ENCODE measurements at places on chromosomes 2 and 18.

DNA sequence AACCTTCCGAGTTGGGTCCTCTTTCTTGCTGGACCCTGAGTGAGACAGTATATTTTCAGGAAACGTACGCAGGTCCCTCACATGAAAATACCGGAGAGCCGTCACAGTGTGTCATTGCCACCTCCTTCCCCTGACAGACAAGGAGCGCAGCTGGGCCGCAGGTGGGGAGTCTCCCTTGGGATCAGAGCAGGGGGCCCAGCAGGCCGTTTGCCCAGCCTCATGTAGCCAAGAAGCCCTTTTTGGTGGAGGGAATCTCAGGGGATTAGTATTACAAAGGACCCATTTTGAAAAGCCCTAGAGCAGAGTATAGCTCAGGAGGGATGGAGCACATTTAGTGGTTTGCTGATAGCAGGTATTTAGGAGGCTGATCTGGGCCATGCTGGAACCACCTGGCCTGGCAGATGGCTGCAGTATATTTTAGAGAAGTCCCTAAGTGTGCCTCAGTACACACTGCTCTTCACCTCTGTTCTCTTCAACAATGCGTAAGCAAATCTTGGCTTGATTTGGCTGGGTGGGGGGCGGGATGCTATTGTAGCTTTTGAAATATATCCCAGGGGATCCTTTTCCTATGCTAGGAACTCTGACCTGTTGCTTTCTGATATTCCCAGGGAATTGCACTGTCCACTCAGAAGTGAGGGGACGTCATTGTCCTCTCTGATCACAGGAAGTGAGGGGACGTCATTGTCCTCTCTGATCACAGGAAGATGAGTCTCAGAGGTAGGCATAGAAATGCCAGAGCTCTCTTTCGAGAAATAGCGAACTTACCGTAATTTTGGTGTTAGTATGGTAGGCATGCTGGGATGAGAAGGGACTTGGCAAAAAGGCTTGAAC, 171.9 kb downstream of the HRH4 start:
- no peak for DNase-seq

DNA sequence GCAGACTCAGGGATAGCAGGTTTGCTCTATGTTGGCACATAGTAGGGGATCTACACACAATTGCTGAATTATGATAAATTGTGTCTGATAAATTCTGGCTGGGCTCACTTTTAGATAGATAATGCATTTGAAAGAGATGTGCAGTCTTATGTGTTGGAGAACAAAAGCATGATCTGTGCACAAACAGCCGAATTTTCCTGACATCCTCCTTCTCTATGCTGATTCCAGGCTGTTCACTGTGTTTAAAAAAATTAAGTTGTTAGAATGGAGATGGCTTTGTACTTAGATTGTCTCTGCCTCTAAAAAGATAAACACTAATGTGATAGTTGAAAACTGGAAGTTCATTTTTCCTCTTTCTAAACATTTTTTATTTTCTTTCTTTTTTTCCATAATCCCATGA, 2.1 kb downstream of the CERS6 start:
- no peak for DNase-seq

- no peak for DNase-seq
These were observed 31.9 kb downstream of the HS1BP3 start for GRCh38 chr2:20618886-20619521.

- DNase-seq, result no peak
These were observed 335.0 kb downstream of the NR4A2 start for GRCh38 chr2:155997538-155997937.

DNA sequence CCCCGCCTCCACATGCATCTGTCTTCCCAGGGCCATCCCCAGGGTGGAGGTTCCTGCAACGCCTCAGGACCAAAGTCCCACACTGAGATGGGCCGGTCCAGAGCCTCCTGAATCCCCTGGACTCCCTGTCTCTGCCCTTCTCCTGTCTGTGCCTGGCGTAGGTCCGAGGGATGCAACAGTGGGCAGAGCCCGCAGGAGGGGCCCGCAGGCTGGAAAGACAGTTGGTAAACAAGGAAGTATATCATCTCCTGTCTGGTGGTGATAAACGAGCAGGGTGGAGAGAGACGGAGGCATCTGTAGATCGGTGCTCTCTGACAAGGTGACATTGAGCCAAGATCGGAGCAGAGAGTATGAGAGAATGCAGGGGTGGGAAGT, 72.6 kb upstream of the RAB6C start:
- no peak for DNase-seq

DNA sequence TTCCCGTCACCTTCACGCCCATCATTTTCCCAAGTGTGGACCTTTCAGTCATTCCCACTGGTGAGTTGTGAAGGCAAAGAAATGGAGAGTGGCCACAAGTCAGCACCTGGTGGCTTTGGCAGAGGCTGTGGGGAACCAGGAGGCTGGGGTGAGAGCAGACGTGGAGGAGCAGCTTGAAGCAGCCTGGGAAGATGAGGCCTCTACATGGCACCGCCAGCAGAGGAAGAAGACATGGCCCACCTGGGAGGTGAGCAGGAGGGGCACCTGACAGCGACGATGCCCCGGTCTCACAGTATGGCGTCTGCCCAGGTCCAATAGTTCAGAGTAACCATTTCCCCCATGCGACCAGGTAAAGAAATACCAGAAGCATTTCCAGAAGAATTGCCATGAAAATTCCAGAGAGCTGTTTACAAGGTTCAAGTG, 69.0 kb downstream of the TPO start:
- DNase-seq, result no peak

DNA sequence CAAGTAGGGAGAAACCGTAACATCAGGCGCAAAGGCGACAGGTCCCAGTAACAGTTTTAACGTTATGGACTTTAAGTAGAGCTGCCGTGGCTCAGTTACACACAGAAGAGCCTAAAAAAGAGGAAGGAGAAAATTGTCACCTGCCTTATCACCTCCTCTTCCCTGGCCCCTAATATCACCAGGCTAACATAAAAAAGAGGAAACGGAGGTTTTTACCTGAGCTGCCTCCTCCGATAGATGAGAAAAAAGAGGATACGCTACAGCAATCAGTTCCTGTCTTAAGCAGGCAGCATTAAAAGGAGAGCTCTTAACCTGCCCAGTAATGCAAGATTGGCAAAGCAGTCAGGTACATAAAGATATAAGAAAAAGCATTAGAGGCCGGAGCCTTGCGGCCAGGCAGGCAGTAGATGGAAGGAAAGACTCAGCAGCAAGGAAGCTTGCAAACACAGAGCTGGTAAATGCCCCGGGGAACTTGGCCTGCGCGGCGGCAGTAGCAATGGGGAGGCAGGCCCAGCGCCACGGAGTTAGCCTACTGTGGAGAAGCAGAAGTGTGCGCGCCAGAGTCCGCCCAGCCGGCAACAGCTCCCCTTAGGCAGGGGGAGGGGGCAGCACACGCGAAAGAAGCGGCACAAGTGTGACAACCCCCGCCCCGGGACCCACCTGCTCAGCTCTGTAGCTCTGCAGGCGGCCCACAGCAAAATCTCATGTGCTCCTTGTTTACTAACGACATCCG, 116.3 kb upstream of the SCN7A start:
- no peak for DNase-seq

DNA sequence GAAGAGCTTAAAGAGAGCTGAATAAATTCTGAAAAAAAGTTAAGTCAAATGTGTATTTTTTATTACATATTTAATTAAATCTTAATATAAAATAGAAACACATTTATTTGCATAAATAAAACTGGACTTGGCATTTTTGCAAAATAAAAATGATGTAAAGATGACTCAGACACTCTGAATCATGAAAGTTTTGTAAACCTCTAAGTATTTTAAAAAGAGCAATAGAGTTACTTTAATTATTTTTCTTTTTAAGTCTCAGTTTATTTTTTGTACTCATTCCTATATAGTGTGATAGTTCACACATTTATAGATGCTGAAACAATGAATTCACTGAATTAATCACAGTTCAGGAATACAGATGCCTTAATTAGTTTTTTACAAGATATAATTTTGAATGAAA, 109.9 kb upstream of the DTNA start:
- DNase-seq, result no peak

DNA sequence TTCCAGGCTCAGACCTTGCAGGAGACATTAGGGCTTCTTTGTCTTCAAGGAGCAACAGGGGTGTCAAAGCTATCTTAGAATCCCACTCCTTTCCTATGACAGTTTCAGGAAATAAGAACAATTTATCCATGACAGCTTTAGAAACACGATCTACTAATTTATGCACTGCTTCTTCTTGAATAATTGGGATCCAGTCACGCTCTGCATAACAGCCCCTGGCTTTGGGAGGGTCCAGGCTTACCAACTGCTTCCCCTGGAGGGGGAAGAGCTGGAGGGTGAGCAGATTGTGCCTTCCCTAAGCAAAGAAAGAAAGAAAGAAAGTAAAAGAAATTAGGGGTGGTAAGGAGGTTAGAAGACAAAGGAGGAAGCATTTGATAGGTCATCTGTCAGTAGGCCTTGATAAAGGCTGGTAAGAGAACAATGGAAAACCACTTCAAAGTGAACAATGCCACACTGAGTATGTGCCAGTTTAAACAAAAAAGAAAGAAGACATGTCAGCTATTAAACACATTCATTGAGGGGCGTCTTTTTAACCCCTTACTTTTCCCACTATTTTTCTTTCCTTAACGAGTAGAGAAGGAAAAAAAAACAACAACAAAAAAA, 327.6 kb downstream of the DCC start:
- DNase-seq, result no peak

DNA sequence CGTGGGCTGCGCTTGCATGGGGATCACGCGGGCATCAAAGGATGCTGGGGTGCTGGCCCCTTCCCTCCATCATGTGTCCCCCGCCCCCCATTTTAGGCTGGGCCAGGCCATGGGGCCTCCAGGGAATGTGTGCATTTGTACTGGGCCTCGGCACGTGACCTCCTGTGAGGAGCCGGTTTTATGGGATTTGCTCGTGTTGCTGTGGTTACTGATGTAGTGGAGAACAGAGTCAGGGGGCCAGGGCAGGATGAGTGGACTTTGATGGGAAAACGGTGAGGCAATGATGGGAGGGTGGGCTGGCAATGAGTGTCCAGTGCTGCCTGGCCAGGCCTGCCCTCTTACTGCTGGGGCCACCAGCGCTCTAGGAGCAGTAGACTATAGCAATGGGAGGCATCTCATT, 257.7 kb downstream of the LOXHD1 start:
- no peak for DNase-seq

- no peak for DNase-seq
These were observed 49.2 kb downstream of the TMEFF2 start for GRCh38 chr2:192145496-192145895.

GRCh38 chr18:23033056-23033455, 99.9 kb downstream of the RBBP8 start:
- no peak for DNase-seq

DNA sequence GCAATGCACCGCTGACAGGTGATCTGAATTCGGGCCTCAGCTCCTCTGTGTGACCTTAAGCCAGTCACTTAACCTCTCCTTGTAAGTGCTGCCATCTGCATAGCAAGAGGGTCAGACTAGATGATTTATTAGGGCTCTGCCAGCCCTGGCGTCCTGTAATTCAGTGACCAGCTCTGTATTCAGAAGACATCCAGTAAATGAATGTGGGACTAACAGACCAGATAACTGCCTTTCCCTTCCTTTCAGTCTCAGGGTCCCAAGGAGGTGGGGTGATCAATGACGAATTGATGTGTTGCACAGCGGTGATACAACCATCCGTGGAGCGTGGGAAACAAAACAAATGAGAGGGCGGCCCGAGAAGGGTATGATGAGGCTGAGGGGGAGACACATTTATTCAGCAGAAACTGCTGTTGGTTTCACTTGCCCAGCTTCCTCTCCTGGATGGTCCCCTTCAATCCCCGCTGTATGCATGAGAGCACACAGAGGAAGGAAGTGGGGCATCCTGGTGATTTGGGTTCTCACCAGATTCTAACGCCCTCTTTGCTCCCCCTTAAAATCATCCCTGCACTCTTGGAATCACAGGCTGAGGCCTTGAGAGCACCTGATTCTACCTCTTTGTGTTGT, 92.8 kb downstream of the VIT start:
- DNase-seq, result no peak

- DNase-seq, result no peak
These were observed 8.1 kb downstream of the SUPT7L start for GRCh38 chr2:27655155-27655951.

- no peak for DNase-seq
These were observed 102.5 kb downstream of the CHN1 start for GRCh38 chr2:174902506-174903263.

DNA sequence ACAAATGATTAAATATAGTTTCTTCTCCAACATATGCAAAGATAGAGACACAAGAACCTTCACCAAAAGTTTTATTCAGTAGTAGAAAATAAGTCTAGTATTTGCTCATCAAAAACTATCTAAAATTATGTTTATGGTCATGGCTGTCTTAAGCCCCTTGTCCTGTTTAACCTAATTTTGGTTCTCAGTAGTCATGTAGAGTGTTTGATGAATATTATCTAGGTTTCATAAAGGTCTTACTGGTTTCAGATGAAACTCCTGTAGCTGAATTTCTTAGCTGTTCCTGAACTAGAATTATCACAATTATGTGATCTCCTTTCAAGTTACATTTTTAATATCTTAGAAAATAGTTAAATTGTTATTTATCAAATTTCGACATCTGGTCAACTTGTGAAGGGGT, 228.0 kb upstream of the SPHKAP start:
- no peak for DNase-seq

- no peak for DNase-seq
These were observed 22.5 kb upstream of the ACYP2 start for GRCh38 chr2:54092940-54093339.

GRCh38 chr18:7133181-7133580, 15.6 kb upstream of the LAMA1 start:
- DNase-seq, result no peak

- no peak for DNase-seq
These were observed 16.3 kb downstream of the CROCC2 start for GRCh38 chr2:240922245-240922981.

DNA sequence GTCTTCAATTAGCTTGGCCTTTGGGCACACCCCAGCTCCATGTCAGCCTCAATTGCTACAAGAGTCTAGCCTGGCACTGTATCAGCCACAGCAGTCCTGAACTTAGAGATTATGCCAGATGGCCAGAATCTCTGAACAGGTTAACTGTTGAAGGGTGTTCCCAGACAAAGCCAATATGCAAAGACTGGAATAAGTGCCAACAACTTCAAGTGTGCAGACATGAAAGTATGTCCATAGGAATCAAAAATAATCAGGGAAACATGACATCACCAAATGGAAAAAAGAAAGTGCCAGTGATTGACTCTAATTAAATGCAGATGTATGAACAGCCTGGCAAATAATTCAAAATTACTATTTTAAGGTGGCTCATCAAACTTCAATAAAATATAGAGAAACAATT, 98.5 kb upstream of the DOCK10 start:
- no peak for DNase-seq

- DNase-seq, result no peak
These were observed 39.6 kb downstream of the LHCGR start for GRCh38 chr2:48715956-48716355.

GRCh38 chr18:29838556-29838955, 1204.0 kb downstream of the DSC3 start:
- DNase-seq, result no peak

- DNase-seq, result no peak
These were observed 287.6 kb upstream of the HNRNPA3 start for GRCh38 chr2:176924909-176925534.

DNA sequence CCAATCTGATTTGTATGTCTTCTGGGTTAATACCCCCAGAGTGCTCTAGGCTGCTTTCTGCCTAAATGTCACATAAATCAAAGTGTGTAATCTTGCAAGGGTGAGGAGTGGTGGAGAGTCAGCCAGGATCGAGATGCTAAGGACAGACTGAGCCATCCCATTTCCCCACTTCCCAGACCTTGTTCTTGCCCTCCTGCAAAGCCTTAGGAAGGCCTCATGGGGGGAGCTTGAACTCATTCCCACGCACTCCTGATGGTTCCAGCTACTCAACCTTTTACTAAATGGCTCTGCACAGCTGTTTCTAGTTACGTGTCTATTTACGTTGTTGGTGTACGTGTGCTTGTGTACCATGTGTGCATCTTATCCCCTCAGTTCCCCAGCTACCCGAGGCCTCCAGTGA, 423.6 kb upstream of the TNP1 start:
- no peak for DNase-seq

Measured in stimulated activated CD4-positive, alpha-beta T cell treated with anti-CD3 and anti-CD28 coated beads, Interleukin-4, amount 100 ng/mL, for 48 hours (primary cell).